Stimulated activated CD4-positive, alpha-beta T cell treated with anti-CD3 and anti-CD28 coated beads, Interleukin-1b, Interleukin-23, amount 100 ng/mL, for 4 hours (primary cell): ENCODE measurements at places on chromosomes 11 and 22.

- no peak for DNase-seq
Measured at GRCh38 chr22:36522662-36523061, 6.3 kb downstream of the EIF3D start.

- no peak for DNase-seq
Measured at GRCh38 chr11:17463546-17464174, 13.0 kb downstream of the ABCC8 start.

DNA sequence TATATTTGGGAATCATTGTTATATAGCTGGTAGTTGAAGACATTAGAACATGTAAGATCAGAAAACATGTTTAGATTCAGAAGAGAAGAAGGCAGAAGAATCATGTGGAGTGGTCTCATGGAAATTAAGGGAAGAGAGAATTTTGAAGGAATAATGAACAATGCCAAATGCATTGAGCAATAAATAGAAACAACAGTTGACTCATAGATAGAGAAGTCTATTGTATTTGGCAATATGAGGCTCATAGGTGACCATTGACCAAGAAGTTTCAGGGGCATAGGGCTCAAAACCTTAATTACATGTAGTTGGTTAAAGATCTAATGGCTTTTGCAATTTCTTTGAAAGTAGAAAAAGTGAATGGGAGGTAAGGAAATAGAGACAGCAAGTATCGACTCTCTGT lies 123.9 kb downstream of the PAX6 start:
- DNase-seq, result no peak

GRCh38 chr22:45826520-45826919 lies 150.4 kb downstream of the WNT7B start:
- no peak for DNase-seq

DNA sequence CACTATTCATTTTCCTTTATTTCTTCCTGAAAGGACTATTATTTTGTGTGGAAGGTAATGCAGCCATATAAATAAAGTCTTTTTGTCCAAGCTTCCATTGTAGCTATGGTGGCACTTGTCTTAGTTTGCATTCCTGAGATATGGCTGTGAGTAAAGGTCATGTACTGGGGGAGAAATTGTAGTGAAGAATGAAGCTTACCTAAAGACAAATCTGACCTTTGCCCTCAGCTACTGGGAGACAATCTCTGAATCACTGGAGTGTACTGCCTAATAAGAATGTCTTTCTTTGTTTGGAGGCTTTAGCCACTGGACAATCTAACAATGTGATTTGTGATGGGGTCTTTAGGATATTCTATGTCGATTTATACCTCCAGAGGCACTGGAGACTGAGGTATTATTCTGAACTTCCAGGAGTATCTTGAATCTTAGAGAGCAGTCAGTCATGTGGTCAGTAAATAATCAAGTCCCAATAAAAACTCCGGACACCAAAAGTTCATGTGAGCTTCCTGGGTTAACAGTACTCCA lies 39.7 kb upstream of the OR5AK2 start:
- no peak for DNase-seq

- no peak for DNase-seq
Measured at GRCh38 chr11:62504158-62504973, 42.2 kb downstream of the AHNAK start.

- DNase-seq, result no peak
Measured at GRCh38 chr22:39514373-39514973, 5.9 kb upstream of the ATF4 start.

DNA sequence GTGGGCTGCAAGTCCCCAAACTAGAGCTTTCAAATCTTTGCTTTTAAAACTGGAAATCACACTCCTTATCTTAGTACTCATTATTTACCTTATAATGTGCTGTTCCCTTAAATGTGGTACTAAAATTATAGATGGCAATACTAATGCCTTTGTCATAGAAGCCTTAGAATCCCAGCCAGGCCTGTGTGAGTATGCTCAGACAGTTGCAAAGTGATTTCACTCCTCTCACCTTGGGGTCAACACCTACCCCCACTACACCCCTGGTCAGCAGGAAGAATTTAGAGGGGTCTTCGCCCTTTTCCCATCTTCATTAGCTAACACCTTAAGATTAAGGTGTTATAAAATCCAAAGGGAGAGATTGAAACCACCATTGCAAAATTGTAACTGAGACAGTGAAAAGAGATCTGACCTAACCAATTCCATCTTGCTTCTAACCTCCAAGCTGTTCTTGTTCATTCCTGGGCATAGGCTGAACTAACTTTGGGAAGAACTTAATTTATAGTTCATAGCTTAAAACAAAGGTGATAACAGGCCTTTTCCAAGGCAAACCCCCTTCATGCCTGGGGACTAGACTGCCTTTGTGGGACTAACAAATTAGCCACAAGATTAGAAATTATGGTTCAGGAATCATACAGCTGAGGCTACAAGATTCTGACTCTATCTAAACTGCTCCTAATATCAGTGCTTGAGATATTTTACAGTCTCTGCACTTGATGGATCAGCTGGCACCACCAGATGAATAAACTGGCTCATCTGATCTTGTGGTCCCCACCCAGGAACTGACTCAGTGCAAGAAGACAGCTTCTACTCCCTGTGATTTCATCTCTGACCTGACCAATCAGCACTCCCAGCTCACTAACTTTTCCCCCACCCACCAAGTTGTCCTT lies 10.4 kb upstream of the MRPL17 start:
- no peak for DNase-seq

- no peak for DNase-seq
Measured at GRCh38 chr11:19306179-19306944, 65.6 kb upstream of the E2F8 start.

- DNase-seq, result no peak
Measured at GRCh38 chr11:21615955-21616371, 576.9 kb upstream of the ANO5 start.

DNA sequence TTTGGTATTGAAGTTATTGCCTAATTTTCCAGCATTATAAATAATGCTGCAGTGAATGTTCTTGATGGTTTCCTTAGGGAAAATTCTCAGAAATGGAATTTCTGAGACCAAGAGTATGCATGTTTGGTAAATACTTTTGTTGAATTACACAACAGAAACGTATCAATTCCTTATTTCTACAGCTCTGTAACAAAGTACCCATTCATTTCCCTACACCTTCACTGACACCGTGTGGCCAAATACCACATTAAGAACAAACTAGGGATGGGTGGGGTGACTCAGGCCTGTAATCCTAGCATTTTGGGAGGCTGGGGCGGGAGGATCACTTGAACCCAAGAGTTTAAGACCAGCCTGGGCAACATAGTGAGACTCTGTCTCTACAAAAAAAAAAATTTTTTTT lies 21.8 kb downstream of the MCAM start:
- no peak for DNase-seq

DNA sequence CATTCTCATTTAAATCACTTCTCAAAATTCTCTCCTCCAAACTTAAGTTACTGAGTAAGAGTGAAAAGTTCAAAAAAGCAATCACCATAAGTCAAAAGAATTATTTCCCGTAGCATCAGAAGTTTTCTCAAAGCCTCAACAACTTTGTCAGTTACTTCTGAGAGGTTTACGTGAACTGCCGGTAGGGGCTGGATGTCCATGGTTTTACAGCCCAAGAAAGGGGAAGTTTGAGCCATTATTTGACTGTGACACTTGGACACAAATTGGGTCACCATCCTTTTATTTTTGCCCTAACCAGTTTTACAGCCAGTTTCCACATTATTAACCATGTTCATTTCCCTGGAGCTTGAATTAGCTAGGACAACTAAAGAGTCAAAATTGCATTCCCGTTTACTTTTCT lies 7.5 kb downstream of the POU2AF3 start:
- no peak for DNase-seq

DNA sequence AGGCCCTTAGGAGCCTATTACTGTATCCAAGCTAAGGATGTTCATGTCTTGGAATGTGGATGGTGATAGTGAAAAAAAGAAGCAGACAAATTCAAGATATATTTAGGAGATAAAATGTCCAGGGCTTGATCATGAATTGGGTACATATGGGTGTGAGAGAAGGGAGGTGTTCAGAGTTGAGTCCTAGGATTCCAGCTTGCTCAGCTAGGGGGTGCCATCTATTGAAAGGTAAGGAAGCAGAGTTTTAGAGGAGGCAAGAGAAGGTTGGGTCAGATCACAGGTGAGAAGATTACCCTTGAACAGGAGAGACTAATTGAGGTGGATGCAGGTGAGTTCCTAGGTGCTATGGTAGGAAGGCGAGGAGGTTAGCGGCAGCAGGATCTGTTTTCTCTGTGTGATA lies 60.5 kb downstream of the GRAMD1B start:
- DNase-seq, result no peak

GRCh38 chr22:47384977-47385376 lies 622.5 kb downstream of the TBC1D22A start:
- no peak for DNase-seq

DNA sequence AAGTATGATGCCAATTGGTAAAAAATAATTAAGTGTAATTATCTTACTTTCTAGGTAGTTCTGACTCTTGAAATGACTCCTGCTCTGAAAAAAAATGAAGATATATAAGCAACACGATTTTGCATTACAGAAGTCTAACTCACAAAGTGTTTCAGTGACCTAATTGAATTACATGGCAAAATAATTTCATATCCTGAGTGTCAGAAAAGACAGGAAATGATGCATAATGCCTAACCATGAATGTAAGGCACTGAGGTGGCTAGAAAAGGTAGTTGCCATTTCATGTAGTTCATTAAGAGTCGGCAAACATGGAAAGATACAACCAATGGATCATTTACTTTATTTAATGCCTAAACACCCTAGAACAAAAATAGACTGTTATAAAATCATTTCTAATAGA lies 113.5 kb downstream of the GUCY1A2 start:
- DNase-seq, result no peak

- DNase-seq, result no peak
Measured at GRCh38 chr11:44780940-44781631, 54.3 kb downstream of the TSPAN18 start.

GRCh38 chr22:37160027-37160426 lies 10.3 kb upstream of the IL2RB start:
- no peak for DNase-seq

- DNase-seq, result no peak
Measured at GRCh38 chr22:45917146-45917545, 59.8 kb downstream of the WNT7B start.

DNA sequence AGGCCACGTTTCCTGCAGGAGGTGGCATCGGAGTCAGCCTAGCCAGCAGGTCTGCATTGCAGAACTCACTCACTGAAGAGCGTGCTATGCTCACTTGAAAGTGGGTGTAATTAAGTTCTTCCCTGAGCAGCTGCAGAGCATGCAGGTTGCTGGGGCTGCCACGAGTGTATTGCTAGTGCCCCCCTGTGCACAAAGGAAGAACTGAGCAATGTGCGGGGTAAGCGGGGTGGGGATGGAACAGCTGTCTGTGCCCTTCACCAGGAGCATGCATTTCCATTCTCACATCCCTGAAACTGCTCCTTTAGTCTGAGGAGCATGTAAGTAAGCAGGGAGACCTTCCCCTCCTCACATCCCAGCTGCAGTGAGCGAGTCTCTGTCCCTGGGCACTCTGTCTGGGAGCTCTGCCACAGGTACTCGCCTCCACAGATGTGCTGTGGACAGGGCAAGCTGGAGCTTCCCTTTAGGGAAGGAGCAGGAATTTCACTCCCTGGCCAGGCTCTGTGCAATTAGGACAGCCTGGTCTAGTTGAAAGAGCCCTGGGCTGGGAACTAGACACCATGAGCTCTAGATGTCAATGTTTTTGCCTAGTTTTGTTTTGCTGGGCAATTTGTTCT lies 1031.8 kb downstream of the NTM start:
- DNase-seq, result no peak

DNA sequence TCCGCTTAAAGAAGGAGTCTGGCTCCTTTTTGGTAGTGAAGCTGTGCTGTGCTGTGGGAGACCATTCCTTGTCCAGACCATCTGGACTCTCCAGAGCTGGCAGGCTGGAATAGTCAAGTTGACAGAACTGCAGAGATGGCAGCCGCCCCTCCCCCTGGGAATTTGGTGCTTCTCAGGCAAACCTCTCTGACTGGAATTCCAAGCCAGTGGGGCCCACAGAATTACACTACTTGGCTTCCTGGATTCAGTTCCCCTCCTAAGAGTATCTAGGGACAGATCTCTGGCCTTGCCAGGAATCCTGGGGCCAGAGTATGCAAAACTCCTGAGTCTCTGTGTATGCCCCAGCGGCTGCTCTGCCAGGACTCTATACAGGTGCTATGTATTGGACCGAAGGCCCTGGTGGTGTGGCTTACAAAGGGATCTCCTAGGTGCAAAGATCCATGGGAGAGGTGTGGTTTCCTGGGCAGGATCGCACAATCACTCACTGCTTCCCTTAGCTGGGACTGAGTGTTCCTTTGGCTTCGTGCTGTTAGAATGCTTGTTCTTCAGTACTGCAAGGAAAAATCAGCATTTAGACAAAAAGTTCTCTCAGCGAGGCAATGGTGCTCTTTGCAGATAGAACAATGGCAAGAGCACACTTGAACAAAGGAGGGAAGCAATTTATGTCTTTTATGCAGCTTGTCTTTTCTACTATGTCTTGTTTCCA lies 86.8 kb downstream of the PRMT3 start:
- DNase-seq, result no peak

DNA sequence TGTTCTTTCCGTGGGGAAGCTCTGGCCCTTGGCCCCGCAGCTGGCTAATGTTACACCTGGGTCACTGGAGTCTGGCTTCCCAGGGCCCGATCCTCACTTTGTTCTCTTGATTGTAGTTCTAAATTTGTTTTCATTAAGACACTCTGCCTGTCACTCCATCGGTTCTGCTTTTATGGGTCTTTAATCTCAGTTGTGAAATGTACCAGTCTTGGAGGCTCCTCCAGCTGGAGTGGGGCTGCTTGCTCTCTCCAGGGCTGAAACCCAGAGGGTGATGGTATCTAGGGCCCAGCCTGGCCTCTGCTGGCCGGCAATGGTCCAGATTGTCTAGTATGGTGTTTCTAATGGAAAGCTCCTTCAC lies 352.9 kb downstream of the TENM4 start:
- DNase-seq, result no peak

GRCh38 chr11:1708716-1709115 lies 11.7 kb downstream of the KRTAP5-6 start:
- no peak for DNase-seq

DNA sequence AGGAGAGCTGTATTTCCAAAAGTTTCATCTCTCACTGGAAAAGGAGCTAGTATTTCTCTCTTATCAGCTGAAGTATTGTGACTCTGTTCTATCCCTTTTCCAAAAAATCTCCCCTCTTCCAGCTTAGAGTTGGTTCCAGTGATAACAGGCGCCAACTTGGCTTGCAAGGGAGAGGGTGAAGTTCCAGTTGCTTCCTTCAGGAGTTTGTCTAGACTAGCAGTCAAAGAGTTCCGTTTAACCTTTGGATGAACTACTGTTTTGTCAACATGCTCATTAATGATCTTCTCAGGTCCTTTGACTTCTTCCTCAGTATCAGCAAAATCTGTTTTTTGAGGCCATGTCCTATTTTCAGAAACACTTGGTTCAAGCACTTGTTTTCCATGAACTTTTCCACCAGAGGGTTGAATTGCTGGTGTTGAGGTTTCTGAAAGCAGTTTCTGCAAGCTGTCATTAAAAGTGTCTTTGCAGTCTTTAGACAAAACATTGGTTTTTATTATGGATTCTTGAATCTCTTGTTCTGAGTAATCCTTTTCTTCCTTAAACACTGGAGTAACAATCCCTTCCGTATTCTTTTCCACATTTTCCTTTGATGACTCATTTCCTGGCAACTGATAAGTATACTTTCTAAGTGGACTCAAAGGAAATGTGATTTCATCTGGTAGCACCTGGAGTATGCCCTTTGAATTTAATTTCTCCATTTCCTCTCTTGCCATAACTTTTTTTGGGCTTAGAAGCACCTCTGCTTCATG lies 39.7 kb upstream of the CCDC89 start:
- DNase-seq, result no peak
